IMR-90 (cell line): ENCODE measurements at places on chromosomes 3 and 15. TPM values are rescaled to one million over a fixed set of nuclear protein-coding genes. Genes with fewer than 3 reads are reported as not detected.
A peak's percentile ranks its signal among the peaks of the same experiment; 100 is the strongest.

GRCh38 chr3:136938334-136938733 is 19.4 kb upstream of the IL20RB start:
- DNase-seq = peak; percentile 65

DNA sequence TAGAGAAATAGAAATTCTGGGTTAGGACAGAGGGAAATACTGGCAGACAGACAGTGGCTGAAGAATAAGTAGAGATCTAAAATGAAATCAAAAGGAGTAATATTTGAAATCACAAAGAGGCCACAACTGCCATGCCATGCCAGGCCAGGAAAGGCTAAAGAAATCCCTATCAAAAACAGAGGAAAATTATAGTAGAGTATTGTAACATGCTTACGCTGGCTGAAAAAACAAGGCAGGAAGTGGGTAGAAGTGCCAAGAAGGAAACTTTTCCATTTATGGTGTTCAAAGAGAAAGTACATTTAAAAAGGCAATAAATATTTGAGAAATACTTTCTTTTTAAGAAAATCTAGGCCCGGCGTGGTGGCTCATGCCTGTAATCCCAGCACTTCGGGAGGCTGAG is 415.7 kb downstream of the PLCL2 start:
- no peak for DNase-seq

DNA sequence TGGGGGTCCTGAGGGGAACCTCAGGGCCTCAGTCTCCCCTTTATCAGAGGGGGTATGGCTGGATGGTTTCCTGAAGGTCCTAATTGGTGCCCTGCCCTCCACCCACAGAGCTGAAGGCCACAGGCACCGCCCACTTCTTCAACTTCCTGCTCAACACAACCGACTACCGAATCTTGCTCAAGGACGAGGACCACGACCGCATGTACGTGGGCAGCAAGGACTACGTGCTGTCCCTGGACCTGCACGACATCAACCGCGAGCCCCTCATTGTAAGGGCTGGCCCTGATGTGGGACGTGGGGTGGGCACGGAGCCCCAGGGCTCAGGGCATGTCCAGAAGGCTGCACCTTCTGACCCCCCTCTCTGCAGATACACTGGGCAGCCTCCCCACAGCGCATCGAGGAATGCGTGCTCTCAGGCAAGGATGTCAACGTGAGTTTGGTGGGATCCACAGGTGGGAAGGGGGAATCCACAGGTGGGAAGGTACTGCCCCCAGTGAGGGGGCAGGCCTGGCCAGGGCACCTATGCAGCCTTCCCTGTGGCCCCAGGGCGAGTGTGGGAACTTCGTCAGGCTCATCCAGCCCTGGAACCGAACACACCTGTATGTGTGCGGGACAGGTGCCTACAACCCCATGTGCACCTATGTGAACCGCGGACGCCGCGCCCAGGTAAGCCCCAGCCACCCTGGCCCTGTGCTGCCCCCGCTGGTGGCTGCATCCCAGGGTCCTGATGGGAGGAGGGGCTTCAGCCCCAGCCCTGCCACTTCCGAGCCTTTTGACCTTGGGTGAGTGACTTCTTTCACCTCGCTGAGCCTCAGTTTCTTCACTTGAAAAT is 17.5 kb upstream of the GNAT1 start:
- no peak for DNase-seq

DNA sequence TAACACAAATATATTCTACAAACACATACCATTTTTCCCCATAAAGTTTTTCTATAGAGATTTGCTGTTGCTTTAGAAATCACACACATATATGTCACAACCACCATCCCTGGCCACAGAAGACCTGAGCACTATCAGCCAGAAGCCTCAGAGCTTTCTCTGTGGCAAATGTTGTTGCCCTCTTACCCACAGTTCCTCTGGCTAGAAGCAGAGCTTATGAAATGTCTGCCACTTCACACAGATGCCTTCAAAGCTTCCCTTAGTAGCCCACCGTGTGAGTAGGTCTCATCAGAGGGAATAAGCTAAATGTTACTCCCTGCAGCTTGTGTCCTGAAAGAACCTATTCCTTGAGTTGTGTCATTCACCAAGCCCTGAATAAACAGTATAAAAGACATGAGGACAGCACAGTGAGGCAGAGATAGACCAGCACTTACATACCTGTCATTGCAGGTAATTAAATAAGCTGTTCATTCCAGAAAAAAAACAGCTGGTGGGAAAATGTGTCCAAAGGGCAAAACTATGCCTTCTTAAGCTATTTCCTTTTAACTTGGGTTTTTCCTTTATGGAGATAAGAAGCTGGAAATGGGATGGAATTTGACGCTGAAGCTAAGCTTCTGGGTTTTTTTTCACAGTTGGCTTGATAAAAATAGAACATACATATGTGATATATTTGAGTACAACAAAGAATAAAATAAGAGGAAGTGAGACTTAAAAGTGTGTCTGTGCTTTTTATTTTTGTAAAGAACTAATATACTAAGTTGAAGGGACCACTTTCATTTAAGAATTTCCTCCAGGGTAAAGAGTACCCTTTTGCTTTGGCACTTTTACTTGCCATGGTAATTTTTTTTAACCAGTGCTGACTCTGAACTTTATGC is 391.4 kb downstream of the KCNH8 start:
- DNase-seq = no peak

GRCh38 chr15:85541744-85542143 is 161.3 kb downstream of the AKAP13 start:
- peak; percentile 37 for DNase-seq

DNA sequence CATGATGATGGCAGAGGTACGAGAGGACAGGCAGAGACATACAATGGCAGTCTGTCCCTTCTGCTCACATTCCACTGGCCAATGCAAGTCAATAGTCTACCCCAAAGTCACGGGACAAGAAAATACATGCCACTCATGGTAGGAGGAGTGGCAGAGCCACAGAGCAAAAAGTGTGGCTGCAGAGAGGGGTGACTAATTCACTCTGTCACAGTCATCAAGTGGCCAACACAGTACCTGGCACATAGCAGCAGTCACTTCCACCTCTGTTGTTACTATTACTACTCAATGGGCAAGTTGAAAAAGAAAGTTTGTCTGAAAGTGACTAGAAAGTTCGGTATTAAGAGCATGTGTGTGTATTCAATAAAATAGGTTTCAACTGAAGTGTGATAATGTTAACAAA is 91.4 kb downstream of the SMAD3 start:
- DNase-seq = no peak

DNA sequence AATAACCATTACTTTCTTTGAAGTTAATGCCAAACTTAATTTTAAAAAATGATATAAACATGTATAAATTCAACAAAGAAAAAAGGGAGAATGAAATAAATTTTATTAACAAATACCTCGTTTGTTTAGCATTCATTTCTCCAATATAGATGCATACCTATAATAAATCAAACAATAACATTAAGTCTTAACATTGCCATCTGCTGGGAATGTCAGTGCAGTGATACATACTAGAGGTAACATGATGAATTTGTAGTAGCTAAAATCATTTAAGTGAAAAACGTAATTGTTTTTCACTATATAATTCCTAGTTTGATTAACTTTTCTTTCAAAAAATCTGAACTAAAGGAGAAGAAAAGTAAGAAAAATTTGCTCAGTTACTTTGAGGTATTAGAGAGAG is 340.2 kb upstream of the CBLB start:
- peak; percentile 30 for DNase-seq

- DNase-seq = no peak
Observed at GRCh38 chr3:43317461-43318316, 31.3 kb downstream of the SNRK start.

DNA sequence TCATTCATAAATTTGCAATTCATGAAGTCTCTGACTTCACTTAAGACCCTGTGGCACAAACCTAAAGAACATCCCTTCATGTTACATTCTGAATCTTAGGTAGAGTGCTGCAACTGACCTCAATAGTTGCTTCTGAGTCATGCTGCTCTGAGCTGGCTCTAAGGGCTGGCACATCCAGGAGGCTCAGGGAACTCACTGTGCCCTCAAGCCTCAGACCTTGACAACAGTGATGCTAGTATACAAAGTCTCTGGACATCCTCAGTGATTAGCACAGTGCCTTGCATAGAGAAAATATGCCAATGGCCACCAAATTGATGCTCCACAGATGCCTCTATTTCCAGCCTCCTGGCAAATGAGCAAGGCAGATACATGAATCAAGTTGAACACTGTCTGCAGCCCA is 740.9 kb upstream of the LMCD1 start:
- no peak for DNase-seq

GRCh38 chr3:197561926-197562325 is 6.2 kb upstream of the BDH1 start:
- DNase-seq = no peak

PLSCR2 gene
- total RNA-seq = not detected in 2 replicates

GPR171 gene
- total RNA-seq = not detected in 2 replicates

RHO gene
- not detected in 2 replicates for total RNA-seq

C3orf52 gene
- total RNA-seq = 12.5 and 16.1 TPM in 2 replicates

WDR93 gene
- not detected in 2 replicates for total RNA-seq

AKAP13 gene
- 46.4 and 46.9 TPM in 2 replicates for total RNA-seq

MAGEL2 gene
- under 0.01 and 0.18 TPM in 2 replicates for total RNA-seq

TTC23 gene
- 28.3 and 29.8 TPM in 2 replicates for total RNA-seq

ZKSCAN7 gene
- total RNA-seq = 4.7 TPM in 2 replicates

GPR149 gene
- total RNA-seq = not detected in 2 replicates

AHSG gene
- total RNA-seq = not detected in 2 replicates

SLC15A2 gene
- total RNA-seq = under 0.01 and 0.18 TPM in 2 replicates
